ENCODE measurements at places on chromosomes 2 and 18.

- DNase-seq: no peak
Measured at GRCh38 chr2:218859556-218859987, at the start of gene WNT6. TSS of gene WNT6 (plus strand) at chr2:218859805. CDS start at chr2:218860038, 233 bp downstream.

GRCh38 chr2:69625078-69625795, 18.3 kb downstream of the AAK1 start:
- no peak for DNase-seq

GRCh38 chr2:134232461-134232860, 21.4 kb upstream of the MGAT5 start:
- no peak for DNase-seq

GRCh38 chr2:191854382-191855372, 7.8 kb upstream of the CAVIN2 start:
- no peak for DNase-seq

GRCh38 chr18:58362027-58362575, 266.8 kb downstream of the ALPK2 start:
- DNase-seq: no peak

DNA sequence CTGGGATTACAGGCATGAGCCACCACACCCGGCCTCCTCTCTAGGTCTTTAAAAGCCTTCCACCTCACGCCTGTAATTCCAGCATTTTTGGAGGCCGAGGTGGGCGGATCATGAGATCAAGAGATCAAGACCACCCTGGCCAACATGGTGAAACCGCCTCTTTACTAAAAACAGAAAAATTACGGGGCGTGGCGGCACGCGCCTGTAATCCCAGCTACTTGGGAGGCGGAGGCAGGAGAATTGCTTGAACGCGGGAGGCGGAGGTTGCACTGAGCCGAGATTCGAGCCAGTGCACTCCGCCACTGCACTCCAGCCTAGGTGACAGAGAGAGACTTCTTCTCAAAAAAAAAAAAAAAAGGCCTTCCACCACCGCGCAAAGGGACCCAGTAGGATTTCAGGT, 1.3 kb upstream of the FAM117B start:
- DNase-seq: no peak

DNA sequence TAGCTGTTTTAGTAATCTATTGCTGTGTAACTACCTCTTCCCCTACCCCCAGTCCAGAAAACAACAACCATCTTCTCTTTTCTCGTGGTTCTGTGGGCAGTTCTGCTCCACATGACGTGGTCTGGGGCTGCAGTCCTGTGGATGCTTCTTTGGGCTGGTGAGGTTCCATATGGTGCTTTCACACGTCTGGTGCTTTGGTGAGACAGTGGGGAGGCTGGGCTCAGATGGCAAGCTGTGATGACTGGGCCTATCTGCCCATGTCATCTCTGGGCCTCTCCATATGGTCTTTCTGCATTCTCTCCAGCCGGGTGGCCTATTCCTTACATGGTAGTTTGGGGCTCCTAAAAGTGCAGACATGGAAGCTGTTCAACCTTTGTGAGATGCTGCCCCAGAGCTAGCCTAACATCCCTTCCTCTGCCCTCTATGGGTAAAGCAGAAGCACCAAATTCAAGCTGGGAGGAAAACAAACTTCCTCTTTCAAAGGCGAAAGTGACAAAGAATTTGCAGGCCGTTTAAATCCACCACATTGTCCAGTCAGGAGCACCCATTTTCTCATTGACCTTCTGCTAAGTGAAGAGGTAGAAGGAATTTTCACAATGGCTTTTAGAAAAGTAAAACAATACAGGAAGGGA, 68.3 kb upstream of the IL1R1 start:
- no peak for DNase-seq

DNA sequence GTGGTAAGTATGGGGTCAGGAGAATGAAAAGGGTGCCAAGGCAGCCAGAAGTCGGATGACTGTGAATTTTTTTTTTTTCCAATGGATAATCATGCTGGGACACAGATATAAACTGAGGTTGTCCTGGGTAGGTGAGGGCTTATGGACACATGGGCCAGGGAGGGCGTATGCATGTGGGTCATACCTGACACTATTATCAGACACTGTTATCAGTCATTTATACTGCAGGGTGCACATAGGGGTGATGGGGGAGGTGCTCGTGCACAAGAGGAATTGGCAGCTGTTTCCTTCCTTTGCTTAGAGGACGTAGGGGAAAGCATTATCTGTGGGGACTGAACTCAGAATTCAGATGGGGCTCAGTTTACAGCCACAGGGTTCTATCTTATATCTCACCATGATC, 10.1 kb downstream of the CTIF start:
- no peak for DNase-seq

- no peak for DNase-seq
Measured at GRCh38 chr2:106099691-106100090, 94.4 kb downstream of the UXS1 start.

DNA sequence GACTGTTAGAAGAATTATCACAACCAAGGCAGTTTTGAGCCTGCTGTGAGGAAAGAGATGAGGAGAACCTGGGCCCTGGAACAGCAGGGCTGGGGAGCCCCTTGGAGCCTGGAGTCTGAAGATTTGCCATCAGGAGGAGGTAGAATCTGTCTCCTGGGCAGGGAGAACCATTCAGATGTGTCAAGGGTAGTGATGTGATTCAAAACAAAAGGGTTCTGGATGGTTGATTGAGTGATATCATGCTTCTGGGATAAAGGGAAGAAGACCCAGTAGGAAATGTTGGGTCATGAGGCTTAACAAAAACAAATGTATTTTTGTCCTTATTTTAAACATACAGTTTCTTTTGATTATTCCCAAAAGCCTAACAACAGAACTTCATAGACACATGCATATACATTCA, 28.6 kb downstream of the RNF144A start:
- no peak for DNase-seq

DNA sequence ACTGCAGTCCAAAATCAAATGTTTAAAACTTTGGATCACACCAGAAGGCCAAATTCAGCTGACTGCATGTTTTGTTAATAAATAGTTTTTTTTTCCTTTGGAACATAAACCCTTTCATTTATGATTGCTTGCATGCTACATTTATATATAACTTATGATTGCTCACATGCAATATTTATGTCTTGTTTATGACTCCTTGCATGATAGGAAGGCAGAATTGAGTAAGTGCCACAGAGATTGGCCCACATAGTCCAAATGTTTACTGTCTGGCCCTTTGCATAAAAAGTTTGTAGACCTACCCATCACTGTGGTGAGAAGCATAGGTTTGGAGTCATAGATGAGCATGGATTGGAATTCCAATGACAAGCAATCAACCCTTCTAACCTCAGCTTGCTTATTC, 30.8 kb downstream of the WDFY1 start:
- no peak for DNase-seq

Data from NCI-H1436 (cell line).